Activated naive CD4-positive, alpha-beta T cell treated with anti-CD3 and anti-CD28 coated beads for 36 hours (primary cell): ENCODE measurements at places on chromosomes 5 and 9. TPM values are rescaled to one million over a fixed set of nuclear protein-coding genes. Genes with fewer than 3 reads are reported as not detected.

GRCh38 chr5:154002511-154003020 lies 36.1 kb downstream of the FAM114A2 start:
- peaks cover 35% of the 10 kb centered on the region for H3K36me3 ChIP-seq
- H3K4me1 ChIP-seq, result no peaks in the 10 kb centered on the region
- no peak overlapping the region for H3K4me3 ChIP-seq
- no peak for DNase-seq
- H3K27me3 ChIP-seq, result no peaks in the 10 kb centered on the region
- H3K27ac ChIP-seq, result no peak overlapping the region

Gene PBX3
- 9.4 TPM for total RNA-seq

- peaks cover 6% of the 10 kb centered on the region for H3K27me3 ChIP-seq
- H3K4me1 ChIP-seq, result peaks cover 36% of the 10 kb centered on the region
- H3K4me3 ChIP-seq, result peak overlapping the region; percentile 10
These were observed 81.0 kb downstream of the RXRA start for GRCh38 chr9:134407121-134407779.

DNA sequence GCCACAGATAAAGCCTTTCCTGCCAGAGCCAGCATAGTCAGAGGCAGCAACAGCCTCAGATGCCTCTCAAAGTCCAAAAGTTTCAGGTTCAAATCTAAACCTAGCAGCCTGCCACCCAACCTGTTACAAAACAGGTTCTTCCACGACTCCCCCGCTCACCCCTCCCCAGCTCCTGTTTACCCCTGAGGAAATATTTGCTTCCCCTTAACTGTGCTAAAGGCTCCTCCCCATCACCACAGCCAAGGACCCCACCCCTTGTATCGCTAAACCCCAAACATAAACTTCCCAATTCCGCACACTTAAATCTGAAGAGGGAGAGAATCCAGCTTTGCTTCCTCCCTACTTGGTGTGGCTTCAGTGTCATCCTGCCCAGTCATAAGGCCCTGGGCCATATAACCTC lies 15.4 kb upstream of the VDAC1 start:
- no peak for DNase-seq
- H3K27ac ChIP-seq, result no peak overlapping the region
- H3K4me3 ChIP-seq, result no peak overlapping the region
- H3K27me3 ChIP-seq, result no peaks in the 10 kb centered on the region
- no peaks in the 10 kb centered on the region for H3K4me1 ChIP-seq

Gene DBH
- not detected for total RNA-seq

Gene TAS2R1
- not detected for total RNA-seq

DNA sequence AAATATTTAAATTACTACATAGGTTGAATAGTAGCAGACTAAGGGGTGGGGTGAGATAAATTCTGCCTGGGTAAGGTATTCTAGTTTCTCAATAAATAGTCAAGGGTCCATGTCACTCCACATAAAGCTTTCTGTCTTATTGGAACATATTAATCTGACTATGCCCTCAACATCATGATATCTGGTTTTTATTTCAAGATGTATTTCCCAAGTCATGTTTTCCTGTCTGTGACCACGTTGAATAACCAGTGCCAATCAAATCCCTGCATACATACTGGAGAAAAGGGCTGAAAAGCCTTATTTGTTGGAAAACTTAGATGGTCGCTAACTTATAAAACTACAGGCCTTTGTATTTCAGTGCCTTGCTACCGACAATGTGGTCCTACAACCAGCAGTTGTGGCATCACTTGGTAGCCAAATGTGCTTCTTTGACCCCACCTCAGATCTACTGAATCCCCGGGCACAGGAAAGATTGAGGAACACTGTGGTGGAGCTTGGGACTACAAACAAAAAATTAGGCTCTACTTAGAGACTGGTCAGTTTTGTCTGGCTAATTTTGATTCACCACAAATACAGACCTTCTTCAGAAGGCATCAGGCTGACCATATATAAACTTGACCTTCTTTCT lies 39.4 kb downstream of the ALDH1A1 start:
- no peak overlapping the region for H3K27ac ChIP-seq
- no peak overlapping the region for H3K4me3 ChIP-seq
- H3K36me3 ChIP-seq, result no peaks in the 10 kb centered on the region

DNA sequence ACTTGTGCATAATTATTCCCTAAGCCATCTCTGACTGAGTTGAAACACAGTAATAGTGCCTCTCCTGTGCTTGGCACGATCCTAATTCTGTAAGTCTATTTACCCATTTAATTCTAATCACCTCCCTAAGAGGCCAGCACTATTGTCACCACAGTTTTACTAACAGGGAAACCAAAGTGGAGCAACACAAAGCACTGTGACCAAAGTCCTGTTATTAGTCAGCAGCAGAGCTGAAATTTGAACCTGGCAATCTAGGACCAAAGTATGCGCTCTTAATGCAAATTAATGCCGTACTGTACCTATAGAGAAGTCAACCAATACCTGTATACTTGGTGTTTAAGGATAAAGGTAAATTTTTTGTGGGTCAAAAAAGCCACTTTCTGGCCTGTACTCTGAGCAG lies 77.1 kb upstream of the CNTLN start:
- no peaks in the 10 kb centered on the region for H3K4me1 ChIP-seq
- H3K27me3 ChIP-seq, result no peaks in the 10 kb centered on the region
- no peak overlapping the region for H3K4me3 ChIP-seq
- no peak overlapping the region for H3K27ac ChIP-seq
- no peaks in the 10 kb centered on the region for H3K36me3 ChIP-seq
- no peak for DNase-seq

Gene SV2C
- total RNA-seq, result not detected

- DNase-seq, result peak; percentile 31
- peak overlapping the region; percentile 6 for H3K4me3 ChIP-seq
- peaks cover 63% of the 10 kb centered on the region for H3K4me1 ChIP-seq
These were observed 30.0 kb downstream of the TGFBR1 start for GRCh38 chr9:99134893-99135341.

Gene KIF12
- not detected for total RNA-seq

DNA sequence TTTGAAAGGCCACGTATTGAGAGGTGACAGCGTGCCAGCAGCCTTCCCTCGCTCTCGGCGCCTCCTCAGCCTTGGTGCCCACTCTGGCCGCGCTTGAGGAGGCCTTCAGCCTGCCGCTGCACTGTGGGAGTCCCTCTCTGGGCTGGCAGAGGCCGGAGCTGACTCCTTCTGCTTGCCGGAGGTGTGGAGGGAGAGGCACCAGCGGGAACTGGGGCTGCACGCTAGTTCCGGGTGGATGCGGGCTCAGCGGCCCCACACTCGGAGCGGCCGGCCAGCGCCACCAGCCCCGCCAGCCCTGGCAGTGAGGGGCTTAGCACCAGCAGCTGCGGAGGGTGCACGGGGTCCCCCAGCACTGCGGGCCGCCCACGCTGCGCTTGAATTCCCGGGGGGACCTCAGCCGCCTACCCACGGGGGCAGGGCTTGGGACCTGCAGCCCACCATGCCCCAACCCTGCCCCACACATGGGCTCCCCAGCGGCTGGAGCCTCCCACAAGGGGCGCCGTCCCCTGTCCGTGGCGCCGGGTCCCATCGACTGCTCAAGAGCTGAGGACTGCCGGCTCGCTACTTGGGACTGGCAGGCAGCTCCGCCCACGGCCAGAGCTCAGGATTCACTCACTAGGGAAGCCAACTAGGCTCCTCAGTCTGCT lies 4.4 kb upstream of the OTULINL start:
- no peak overlapping the region for H3K4me3 ChIP-seq
- no peaks in the 10 kb centered on the region for H3K36me3 ChIP-seq
- no peak for DNase-seq
- no peak overlapping the region for H3K27ac ChIP-seq

Gene SPAG8
- 1.1 TPM for total RNA-seq

Gene PHF24
- not detected for total RNA-seq

- peaks cover 5% of the 10 kb centered on the region for H3K27me3 ChIP-seq
- DNase-seq, result no peak
These were observed 146.9 kb upstream of the TLX3 start for GRCh38 chr5:171162165-171162564.

DNA sequence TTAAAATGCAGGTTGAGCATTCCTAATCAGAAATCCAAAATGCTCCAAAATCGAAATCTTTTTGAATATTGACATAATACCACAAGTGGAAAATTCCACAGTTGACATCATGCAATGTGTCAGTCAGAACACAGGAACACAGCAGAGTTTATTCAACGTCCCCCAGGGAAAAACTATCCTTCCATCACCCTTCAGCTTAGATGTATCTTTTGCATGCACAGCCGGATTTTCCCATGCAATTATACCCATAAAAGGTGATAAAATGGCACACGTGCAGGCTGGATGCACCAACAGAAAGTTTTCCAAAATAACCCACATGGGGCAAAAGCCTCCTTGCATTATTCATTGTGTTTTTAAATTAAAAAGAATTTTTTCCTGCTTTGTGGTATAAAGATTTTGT lies 71.2 kb downstream of the RAB24 start:
- H3K4me3 ChIP-seq, result no peak overlapping the region
- no peak overlapping the region for H3K27ac ChIP-seq
- peaks cover 7% of the 10 kb centered on the region for H3K4me1 ChIP-seq
- DNase-seq, result no peak
- peaks cover 12% of the 10 kb centered on the region for H3K36me3 ChIP-seq

DNA sequence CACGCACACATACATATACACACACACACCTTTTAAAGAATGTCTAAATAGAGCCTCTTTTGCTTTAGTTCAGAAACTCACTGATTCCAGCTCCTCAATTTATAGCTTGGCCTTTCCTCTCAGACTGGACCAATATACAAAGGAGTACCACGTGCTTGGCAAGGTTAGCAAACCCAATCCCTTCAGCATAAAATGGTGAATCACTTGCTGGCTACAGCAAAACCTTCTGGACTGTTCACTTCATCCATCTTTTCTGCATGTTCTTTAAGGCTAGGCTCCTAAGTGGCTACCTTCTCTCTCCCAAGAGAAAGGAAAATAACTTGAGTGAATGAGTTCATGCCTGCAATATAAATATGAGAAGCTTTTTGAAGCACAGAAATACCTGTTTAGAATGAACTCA lies 109.7 kb downstream of the LPAR1 start:
- DNase-seq, result no peak
- no peaks in the 10 kb centered on the region for H3K36me3 ChIP-seq
- no peak overlapping the region for H3K4me3 ChIP-seq
- no peak overlapping the region for H3K27ac ChIP-seq

GRCh38 chr5:74094096-74094781 lies 468.2 kb downstream of the ARHGEF28 start:
- H3K27ac ChIP-seq, result no peak overlapping the region
- H3K36me3 ChIP-seq, result no peaks in the 10 kb centered on the region
- no peak overlapping the region for H3K4me3 ChIP-seq
- DNase-seq, result no peak

Gene PFDN1
- 50.6 TPM for total RNA-seq

Gene CDH9
- not detected for total RNA-seq

DNA sequence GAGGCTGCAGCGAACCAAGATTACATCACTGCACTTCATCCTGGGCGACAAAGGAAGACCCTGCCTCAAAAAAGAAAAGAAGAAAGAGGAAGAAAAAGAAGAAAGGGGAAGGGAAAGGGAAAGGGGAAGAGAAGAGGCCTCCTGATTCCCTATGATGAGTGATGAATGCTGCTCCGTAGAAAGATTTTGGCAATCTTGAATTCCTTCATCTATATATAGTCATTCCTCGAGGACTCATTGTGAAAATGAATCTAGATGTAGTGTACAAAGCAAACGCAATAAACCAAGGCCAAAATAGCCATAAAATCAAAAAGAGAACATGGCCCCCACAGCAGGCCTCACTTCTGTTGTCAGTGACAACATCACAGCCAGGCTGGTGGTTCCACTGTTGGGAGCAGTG lies 218.0 kb downstream of the DCP2 start:
- no peaks in the 10 kb centered on the region for H3K36me3 ChIP-seq
- no peak overlapping the region for H3K27ac ChIP-seq
- no peaks in the 10 kb centered on the region for H3K27me3 ChIP-seq
- H3K4me3 ChIP-seq, result no peak overlapping the region

GRCh38 chr9:17509151-17509550 lies 69.7 kb upstream of the SH3GL2 start:
- H3K27me3 ChIP-seq, result no peaks in the 10 kb centered on the region
- no peaks in the 10 kb centered on the region for H3K36me3 ChIP-seq
- no peaks in the 10 kb centered on the region for H3K4me1 ChIP-seq
- H3K27ac ChIP-seq, result no peak overlapping the region
- no peak overlapping the region for H3K4me3 ChIP-seq

- H3K4me1 ChIP-seq, result no peaks in the 10 kb centered on the region
- no peak overlapping the region for H3K27ac ChIP-seq
- no peak overlapping the region for H3K4me3 ChIP-seq
- no peak for DNase-seq
These were observed 30.6 kb upstream of the KLF4 start for GRCh38 chr9:107520186-107520585.

Gene OTP
- not detected for total RNA-seq

- H3K27ac ChIP-seq, result no peak overlapping the region
- H3K4me1 ChIP-seq, result peaks cover 10% of the 10 kb centered on the region
- no peak for DNase-seq
- H3K36me3 ChIP-seq, result no peaks in the 10 kb centered on the region
- no peak overlapping the region for H3K4me3 ChIP-seq
- H3K27me3 ChIP-seq, result peaks cover 41% of the 10 kb centered on the region
These were observed 10.6 kb downstream of the UNC5A start for GRCh38 chr5:176820937-176821336.
